Fibroblast of upper back skin (primary cell): ENCODE measurements at places on chromosomes 13 and 19.

- DNase-seq: no peak
Measured at GRCh38 chr13:48266701-48267639, 34.0 kb downstream of the ITM2B start.

- DNase-seq: no peak
Measured at GRCh38 chr19:41876847-41877832, at the start of gene CD79A. Gene CD79A, plus strand, starts transcription at chr19:41877279. Its CDS starts 26 bp downstream, at chr19:41877305.

DNA sequence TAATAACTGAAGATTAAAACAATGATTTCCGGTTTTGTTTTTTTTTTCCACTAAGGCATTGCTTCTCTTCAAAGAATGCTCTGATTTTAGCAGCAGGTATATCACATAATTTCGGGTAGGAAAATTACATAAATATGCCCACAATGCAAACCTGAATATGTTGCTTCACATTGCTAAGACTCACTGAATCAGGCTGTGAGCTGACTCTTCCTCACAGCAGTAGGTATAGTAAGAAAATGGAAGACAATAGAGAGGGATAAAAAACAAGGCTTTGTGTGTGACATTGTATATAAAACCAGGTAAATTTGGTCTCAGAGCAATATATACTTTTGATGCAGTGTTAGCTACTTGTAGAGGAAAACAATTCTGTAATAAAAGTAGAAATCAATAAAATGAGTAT is 1355.0 kb downstream of the OLFM4 start:
- no peak for DNase-seq

DNA sequence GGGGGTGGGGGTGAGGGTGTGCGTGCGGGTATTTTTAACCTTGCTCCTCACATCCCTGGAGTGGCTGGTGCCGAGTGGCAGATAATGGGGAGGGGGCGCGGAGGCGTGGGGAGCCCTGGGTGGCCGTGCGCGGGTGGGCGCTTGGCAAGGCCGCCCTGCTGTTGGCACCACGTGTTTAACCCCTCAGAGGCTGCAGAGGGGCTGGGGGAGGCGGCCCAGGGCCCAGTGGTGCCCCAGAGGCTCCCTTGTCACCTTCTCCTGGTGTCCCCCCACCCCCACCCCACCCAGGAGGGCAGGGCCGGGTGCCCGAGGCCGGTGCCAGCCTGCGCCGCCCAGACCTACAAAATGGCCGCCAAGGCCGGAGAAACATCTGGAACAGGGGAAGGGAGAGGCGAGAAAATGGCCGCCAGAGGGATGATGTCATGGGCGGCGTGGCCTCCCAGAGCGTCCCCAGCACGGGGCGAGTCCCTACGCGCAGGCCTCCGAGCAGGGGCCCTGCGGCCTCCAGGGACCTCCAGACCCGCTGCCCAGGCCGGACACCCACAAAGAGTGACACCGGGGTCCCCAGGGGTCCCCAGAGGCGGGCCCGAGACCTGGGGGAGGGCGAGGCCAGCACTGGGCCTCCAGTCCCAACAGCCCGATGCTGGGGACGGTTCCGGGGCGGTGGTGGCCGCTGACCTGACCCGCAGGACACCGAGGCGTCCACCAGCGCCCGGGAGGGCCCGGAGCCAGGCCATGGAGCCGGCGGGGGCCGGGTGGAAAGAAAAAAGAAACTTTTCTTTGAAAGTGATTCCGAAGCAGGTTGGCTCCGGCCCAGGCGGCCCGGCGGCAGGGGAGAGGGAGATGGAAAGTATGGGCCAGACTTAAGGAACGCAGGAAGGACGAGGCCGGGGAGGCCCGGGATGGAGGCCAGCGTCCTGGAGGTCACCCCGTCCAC is 38.2 kb downstream of the NFIC start:
- peak; percentile 85 for DNase-seq

DNA sequence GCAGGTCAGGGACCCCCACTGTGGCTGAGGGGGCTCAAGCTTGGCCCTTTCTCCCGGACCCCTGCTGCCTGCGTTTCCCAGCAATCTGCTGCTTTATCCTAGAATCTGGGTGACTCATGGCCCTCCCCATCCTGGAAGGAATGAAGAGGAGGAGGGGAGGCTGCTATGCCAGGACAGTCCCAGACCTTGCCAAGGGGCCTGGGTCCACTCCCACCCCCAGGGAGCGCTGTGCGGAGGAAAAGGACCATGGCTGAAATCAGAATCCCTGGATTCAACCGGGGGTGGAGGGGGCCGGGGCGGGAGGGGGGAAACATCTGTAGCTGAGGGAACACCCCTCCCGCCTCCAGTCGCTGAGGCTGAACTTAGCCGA is 20.5 kb downstream of the ZNF114 start:
- DNase-seq: peak; percentile 73

DNA sequence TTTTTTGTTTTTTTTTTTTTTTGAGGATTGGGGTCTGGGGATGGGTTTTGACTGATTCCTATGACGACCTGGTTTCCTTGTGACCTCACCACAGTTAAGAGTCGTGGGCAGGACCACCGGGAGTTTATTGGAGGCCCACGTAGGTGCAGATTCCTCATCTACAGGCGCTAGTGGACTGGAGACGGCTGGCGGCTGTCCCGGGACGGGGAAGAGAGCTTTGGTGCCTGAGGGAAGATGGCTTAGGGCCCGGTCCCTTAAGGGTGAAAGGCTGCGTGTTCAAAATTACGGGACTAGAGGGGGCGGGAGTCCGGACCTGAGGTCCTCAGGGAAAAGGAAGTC is 682 bp upstream of the TEAD2 start:
- peak; percentile 41 for DNase-seq

DNA sequence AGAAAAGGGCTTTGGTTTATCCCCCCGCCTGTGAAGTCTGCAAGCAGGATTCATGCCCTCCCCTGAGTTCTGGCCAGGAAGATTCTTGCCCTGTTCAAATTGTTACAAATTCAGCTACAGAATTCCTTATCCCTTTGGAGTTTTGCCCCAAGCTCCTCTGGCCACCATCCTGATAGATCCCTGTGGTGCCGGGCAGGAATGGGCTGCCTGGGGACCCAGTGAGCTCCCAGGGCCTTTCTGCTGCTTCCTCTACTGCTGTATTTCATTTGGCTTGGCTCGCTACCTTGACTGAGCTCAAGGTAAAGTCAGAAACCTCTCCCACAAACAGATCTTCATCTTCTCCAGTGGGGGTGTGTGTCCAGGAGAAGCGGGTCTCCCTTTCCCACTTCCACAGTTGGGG is 194.6 kb upstream of the NBEA start:
- no peak for DNase-seq

DNA sequence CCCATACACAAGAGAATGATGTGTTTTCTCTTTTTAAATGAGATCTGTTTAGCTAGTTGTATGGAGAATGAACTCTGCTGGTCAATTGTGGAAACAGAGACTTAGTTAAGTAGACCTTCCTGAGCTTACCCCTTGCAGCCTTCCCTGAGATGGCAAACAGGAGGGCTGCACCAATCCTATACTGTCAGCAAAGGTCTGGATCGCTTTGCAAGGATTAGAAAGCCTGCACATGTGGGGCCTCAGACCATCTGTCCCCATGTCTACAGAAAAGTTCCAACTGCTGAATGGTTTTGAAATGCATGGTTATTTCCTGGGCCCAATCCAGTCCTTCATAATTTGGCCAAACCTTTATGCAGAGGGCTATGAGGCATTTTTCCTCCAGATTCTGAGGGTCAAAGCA is 183.9 kb upstream of the SLC10A2 start:
- no peak for DNase-seq

GRCh38 chr13:59414006-59414405 is 749.7 kb downstream of the DIAPH3 start:
- DNase-seq: peak; percentile 24

DNA sequence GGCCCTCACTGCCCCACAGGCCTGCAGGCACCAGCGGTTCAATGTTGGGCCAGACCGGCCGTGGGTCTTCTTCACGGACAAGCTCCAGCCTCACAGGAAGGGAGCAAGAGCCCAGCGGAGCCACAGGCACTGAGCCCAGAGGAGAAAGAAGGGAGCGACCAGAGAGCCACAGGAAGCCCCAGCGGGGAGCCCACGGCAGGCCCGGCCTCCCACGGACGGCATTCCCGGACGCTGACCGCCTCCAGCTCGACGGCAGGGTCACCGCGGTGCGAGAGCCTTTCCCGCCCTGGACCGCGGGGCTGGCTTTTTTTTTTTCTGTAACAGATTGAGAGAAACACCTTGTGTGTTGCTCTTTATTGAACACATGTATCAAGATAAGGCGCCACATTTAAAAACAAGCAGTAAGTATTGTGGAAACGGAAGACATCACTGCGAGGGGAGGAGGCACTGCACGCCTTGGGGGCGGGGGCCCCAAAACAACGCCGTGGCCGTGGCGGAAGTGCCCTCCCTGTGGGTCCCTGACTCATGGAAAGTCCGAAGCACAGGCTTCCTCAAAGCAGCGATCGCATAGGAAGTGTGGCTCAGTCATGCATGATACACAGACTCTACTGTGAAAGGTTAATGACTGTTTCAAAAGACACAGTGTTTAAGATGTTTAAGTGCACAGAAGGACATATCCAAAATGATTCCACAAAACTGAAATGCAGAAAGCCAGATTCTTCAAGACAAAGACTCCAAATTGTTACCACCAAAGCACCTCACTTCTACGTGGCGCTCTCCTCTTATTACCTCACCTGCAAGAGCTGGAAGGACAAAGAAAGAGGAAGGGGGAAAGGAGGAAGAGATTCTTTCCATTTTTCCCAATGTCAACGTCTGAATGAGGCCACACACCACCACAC is 3.5 kb downstream of the RASA3 start:
- peak; percentile 85 for DNase-seq
